Body of pancreas (tissue), 4 donors: ENCODE measurements at places on chromosomes 12 and 14.

DNA sequence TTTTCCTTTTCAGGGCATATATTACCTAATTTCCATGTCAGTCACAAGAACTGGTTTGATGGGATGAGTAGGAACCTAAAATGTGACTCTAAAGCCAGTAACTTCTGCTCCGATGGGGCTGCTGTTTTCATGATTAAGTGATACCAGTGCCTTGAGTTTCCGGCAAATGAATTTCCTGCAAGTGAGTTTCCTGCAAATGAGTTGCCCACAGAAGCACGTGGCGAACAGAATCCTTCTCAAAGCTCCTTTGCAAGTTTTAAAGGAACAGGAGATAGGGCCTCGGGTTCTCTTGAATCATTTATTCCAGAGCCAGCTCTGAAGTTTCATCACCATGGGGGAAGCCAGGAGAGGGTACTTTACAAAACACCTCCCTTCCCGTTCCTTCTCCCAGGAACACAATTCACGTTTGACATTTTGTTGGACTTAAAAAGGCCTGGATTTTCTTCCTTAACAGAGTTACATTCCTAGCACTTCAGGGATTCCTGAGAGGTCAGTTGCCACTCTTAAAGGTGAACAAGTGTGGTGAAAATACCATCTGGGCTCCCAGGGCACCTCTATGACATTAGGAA lies 2.2 kb upstream of the PPTC7 start:
- peak; percentile 64 for DNase-seq

- DNase-seq: no peak
Observed at GRCh38 chr14:67468378-67468730, 20.2 kb downstream of the TMEM229B start.

GRCh38 chr12:100266585-100266834 lies 369 bp downstream of the DEPDC4 start:
- DNase-seq: peak; percentile 94

GRCh38 chr12:111570084-111570961 lies 28.8 kb downstream of the ATXN2 start:
- DNase-seq: no peak

DNA sequence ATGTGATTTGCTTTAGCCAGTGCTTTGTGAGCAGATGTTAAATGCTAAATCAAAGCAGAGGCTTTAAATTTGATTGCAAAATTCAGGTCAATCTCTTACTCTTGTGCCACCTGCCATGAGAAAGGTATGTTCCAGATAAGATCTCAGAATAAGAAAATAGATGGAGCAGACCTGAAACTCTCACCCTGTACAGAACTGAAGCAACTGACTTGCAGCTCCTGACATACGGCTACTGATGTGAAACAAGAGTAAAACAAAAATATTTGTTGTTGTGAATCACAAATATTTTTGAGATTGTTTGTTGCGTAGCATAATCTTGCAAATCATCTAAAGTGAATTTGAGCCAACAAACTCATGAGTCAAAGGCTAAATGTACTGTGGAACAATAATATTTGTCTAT lies 3.5 kb upstream of the OSBPL8 start:
- DNase-seq: no peak

DNA sequence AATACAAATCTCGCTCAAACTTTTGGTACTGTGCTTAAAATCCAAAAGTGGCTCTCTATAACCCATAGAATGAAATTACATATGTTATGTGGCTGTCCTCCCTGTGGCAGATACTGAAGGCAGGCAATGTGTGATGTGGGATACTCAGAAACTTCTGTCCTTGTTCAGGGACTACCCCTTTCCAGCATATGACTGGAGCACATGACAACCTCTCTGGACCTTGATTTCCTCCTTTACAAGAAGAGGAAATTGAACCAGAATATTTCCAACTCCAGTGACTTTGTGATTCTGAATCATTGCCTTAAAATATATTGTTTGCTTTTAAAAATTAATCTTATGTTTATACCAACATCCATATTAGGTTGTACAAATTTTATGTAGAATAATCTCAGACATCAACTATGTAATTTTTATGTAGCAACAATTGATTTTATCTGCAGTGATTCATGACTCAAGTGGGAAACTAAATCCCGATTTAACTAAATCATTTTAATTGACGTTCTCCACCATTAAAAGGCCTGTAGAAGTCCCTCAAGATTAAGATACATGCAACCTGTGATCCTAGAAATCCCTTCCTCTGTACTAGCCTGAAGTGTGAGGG lies 162.4 kb downstream of the AKAP6 start:
- no peak for DNase-seq

DNA sequence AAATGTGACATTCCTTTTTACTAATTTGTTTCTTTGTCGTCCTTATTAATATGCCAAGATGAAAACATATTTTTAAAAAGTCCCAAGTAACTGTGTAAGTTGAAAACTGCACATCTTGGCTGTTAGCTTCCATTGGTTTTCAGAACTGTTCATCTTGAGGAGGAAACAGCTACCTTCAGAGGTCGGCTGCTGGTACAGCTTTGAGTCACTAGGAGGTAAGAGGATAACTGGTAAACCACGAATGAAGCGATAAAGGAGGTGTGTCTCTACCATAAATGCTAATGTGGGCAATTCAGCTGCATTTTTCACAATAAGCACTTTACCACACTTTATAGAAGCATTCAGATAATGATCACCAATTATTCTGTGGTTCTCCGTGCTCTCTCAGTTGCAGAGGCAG lies 137.5 kb upstream of the KRAS start:
- no peak for DNase-seq
